Kidney (tissue), 22 donors: ENCODE measurements at places on chromosomes 3 and 15. TPM values are rescaled to one million over a fixed set of nuclear protein-coding genes. Genes with fewer than 3 reads are reported as not detected.

C2CD4A gene
- total RNA-seq: 5.3 TPM

SUCLG2 gene
- total RNA-seq: 62.8 TPM

C3orf33 gene
- total RNA-seq: 6.0 TPM

CLSTN2 gene
- total RNA-seq: 12.0 TPM

ANKDD1A gene
- total RNA-seq: 8.0 TPM

AMOTL2 gene
- 83.5 TPM for total RNA-seq

ZIC4 gene
- not detected for total RNA-seq

ANKUB1 gene
- not detected for total RNA-seq

FLNB gene
- 216 TPM for total RNA-seq

AHSG gene
- total RNA-seq: not detected

SEMA3F gene
- 39.9 TPM for total RNA-seq

MUC20 gene
- total RNA-seq: 42.6 TPM

C3orf70 gene
- total RNA-seq: 2.8 TPM
